ENCODE measurements at places on chromosomes 13 and 19.
A peak's percentile ranks its signal among the peaks of the same experiment; 100 is the strongest.

- no peak for DNase-seq
Measured at GRCh38 chr13:41673640-41674039, 216.3 kb downstream of the RGCC start.

DNA sequence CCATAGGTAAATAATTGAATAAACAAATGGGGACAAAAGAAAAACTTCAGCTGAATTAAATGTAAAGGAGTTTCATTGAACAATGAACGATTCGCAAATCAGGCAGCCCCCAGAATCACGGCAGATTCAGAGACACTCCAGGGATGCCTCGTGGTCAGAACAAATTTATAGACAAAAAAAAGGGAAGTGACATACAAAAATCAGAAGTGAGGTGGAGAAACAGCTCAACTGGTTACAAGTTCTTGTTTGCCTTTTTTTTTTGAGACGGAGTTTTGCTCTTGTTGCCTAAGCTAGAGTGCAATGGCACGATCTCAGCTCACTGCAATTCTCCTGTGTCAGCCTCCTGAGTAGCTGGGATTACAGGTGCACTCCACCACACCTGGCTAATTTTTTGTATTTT, 5.7 kb downstream of the ZNF566 start:
- peak; percentile 82 for DNase-seq

DNA sequence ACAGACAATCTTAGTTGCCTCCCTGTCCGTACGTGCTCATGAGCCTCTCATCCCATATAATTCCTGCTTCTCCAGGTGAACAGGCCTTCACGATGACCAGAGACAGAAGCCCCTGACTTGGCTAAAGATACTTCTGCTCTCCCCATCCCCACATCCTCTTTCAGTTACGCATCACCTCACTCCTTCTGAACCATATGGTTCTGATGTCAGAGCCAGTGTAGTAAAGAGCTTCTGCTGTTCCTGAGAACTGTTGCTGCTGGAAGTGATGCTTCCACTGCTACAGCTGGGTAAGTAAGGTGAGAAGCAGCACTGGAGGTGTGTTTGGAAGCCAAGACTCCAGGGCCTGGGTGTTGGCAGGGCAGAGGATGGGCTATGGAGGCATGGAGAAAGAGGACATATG, 12.9 kb downstream of the SIGLECL1 start:
- DNase-seq = peak; percentile 68

- DNase-seq = peak; percentile 69
Measured at GRCh38 chr19:46068345-46069258, 27.8 kb upstream of the IGFL4 start.

GRCh38 chr19:6481541-6482342, at the start of gene DENND1C:
DENND1C (minus strand) TSS chr19:6481787; CDS start chr19:6481695, 92 bp downstream.
- peak; percentile 73 for DNase-seq

DNA sequence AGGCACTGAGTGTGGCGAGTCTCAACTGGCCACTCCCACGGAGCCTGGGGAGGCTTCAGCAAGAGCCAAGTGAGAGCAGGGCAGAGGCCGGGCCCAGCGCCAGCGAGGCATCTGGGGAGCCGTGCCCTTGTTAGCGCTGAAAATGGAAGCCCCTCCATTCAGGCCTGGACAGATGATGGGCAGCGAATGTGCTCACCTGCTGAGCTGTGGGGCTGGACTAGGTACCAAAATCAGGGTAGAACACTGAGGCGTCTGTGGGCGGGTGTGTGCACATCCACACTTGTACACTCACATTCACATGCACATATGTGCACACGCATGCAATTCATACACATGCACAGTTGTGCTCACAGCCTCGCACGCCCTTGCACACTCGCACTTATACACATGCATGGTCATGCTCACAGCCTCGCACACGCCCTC, 20.7 kb downstream of the NAXD start:
- no peak for DNase-seq

GRCh38 chr19:57374179-57374578, 10.8 kb downstream of the TRAPPC2B start:
- no peak for DNase-seq

- DNase-seq = no peak
Measured at GRCh38 chr13:105213512-105213911, 1322.0 kb downstream of the EFNB2 start.

- peak; percentile 47 for DNase-seq
Measured at GRCh38 chr13:98411617-98412265, 165.2 kb downstream of the STK24 start.

- peak; percentile 64 for DNase-seq
Measured at GRCh38 chr13:27379694-27380641, 44.5 kb upstream of the GTF3A start.

Data from MV-4-11 (cell line).